ENCODE measurements at places on chromosomes 5 and 9.

GRCh38 chr5:41707853-41708603, 162.2 kb downstream of the OXCT1 start:
- peak; percentile 51 for DNase-seq

DNA sequence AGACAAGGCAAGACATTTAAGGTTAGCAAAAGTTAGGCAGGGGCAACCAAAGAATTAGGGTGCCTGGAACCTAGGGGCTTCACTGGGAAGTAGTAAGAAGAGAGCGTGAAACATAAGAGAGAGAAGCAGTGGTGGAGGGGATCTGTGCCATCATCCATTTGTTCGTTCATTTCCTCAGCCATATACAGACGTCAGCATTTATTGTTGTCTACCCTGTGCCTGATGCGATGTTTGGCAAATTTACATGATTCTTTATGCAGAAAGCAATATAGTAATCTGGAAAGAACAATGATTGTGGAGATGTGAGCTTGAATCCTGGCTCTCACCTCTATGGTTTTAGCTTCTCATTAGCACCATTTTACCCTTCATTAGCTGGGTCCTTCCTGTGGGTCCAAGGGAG, 477.5 kb upstream of the MPDZ start:
- DNase-seq: no peak

- DNase-seq: no peak
Measured at GRCh38 chr9:136050701-136051452, 44.2 kb downstream of the NACC2 start.

DNA sequence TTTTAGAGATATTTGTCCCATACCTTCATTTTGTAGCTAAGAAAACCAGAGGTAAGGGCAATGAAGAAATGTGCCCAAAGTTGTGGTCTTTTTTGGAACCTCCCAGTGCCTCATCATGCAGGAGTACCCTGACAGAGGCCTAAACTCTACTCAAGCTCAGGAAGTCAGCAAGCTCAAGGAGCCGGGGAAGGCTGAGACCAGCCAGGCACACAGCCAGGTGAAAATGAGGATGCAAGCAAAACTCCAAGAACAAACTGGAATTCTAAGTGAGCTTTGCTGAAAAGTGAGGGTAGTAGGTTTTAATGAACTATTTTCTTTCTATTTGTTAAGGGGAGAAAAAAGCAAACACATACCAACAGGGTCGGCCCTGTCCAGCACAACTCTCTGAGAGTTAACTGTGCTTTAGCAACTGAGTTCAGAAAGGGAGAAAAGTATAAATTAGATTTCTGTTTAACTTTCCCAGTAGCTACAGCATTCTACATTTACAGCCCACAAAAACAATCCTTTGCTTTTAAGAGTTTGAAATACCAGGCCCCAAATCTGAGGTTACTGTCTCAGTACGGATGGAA, 146.4 kb downstream of the GNAQ start:
- no peak for DNase-seq

DNA sequence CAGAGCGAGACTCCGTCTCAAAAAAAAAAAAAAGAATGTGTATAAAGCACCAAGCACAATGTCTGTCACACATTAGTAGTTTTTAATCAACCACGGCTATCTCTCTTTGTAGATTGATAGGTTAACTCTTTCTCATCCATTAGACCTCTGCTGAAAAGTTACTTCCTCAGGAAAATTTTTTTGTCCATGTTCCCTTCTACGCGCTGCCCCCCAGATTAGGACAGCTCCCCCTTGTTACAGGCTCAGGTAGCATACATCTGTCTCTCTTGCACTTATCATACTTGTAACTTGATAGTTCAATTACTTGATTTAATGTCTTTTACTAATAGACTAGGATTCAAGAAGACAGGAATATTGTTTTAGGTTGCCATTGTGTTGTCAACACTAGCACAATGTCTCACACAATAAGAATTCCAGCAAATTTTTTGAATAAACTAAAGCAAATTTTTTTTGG, 1.5 kb downstream of the SPDL1 start:
- DNase-seq: no peak

All from AG04450 (cell line).